ENCODE measurements at places on chromosomes 12 and 14.

GRCh38 chr12:120529641-120530417, 871 bp upstream of the COQ5 start:
- no peak for DNase-seq

DNA sequence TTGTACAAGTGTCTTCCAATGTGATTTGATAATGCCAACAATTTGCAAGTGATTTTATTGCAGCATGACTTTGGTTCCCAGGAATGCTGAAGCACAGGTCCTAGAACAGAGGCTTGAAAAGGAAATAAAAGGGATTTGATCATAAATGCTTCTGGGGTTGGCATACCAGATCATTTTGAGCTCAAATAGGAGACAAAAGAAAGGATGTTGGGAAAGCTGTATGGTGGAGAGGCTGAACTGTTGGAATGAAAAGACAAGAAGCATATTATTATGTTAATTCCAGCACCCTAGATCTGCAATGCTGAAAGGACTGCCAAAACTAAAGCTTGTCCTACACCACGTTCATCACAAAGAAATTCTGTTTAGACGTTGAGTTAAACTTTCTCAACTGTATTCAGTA, 143.1 kb downstream of the BICD1 start:
- no peak for DNase-seq

DNA sequence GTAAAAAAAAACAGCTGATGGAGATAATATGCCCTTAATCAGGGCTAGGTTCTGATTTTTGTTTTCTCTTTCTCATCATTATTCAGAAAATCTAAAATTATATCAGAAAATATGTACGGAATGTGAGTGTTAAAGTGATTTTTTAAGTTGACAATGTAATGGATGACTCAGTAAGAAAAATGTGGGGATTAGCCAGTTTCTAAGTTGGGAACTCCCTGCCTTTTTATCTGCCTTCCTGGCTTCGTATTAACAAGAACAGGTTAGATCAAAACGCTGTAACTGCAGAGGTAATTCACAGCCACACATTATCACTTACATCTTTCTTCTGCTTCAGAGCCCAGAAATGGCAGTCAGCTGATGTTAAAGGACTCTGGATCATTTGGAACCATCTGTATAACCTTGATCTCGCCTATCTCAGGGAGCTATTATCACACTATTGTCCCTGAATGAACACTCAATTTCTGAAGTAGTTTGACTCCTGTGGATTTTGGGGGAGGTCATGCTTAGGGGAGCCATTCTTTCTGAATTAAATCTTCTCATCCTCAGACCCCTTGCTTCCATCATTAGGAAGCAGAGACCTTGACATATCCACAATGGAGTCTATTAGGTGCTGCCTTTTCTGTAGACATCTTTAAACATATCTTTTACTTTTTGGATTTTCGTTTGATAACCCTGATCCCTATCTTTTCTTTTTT, 135.7 kb upstream of the SLC16A7 start:
- DNase-seq: no peak

- no peak for DNase-seq
Observed at GRCh38 chr12:39252628-39253027, 190.3 kb downstream of the KIF21A start.

Measured in stimulated activated CD8-positive, alpha-beta memory T cell treated with anti-CD3 and anti-CD28 coated beads, Interleukin-4, amount 100 ng/mL, for 4 hours (primary cell).